CD4-positive, alpha-beta T cell treated with Interleukin-10 for 1 hour (primary cell): ENCODE measurements at places on chromosomes 12 and 14.

GRCh38 chr12:22477894-22478287, 66.5 kb downstream of the C2CD5 start:
- no peak for DNase-seq

DNA sequence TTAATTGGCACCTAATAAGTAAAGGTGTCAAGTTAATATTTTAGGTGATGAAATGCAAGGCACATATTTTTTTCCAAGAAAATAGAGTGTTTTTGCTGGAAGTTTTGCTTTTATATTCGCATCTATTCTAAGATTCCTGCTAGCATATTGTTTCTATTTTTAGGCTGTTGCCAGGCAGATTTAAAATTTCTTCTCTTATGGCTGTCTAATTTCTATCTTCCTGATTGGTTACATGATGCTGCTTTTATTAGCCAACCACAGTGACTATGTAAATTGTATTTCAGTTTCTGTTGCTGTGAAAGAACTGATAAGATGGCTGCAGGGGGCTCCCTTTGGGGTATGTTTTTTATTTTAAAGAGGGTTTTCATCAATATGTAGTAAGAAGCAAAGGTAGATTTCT, 42.7 kb downstream of the ATF7IP start:
- DNase-seq, result peak; percentile 60

DNA sequence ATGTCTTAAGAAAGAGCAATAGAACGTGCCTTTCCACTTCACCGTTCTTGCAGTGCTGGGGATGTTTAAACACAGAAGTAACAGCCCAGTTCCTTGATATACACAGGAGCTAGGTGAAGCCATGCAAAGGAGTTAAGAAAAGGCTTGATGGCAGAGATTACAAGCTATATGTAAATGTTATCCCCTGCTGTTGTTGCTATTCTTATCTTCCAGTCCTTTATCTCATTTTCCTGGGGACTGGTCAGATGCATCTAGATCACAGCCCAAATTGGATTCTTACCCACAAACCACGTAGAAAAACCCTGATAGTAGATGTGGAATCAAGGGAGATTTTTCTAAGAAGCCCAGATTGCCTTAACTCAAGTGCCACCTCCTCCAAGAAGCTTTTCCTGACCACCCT, 5.5 kb downstream of the ASCL1 start:
- no peak for DNase-seq

DNA sequence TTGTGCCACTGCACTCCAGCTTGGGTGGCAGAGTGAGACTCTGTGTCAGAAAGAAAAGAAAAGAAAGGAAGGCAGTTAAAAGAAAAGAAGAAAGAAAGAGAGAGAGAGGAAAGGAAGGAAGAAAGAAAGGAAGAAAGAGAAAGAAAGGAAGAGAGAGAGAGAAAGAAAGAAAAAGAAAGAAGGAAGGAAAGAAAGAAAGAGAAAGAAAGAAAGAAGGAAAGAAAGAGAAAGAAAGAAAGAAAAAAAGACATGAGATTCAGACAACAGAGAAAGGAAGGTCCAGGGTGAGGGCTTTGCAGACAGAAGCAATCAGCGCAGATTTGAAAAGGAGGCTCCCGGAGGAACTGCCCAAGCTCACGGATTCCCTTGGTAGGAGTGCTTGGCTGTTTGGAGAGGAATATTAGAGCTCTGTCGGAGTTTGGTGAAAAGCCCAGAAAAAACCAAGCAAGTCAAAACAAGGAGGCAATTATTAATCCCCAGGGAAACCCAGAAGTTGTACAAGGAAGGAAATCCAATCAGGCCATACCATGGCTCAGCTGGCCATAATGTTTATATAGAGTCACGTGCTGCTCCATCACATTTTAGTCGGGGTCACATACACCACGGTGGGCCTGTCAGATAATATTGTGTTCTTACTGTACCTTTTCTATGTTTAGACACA, 11.6 kb upstream of the CCDC85C start:
- no peak for DNase-seq

GRCh38 chr12:132108211-132108832, 35.8 kb downstream of the DDX51 start:
- no peak for DNase-seq

GRCh38 chr12:27333403-27334009, 870 bp downstream of the BMAL2 start:
- peak; percentile 29 for DNase-seq

- DNase-seq, result no peak
Measured at GRCh38 chr12:114671066-114671442, 12.9 kb downstream of the TBX3 start.

DNA sequence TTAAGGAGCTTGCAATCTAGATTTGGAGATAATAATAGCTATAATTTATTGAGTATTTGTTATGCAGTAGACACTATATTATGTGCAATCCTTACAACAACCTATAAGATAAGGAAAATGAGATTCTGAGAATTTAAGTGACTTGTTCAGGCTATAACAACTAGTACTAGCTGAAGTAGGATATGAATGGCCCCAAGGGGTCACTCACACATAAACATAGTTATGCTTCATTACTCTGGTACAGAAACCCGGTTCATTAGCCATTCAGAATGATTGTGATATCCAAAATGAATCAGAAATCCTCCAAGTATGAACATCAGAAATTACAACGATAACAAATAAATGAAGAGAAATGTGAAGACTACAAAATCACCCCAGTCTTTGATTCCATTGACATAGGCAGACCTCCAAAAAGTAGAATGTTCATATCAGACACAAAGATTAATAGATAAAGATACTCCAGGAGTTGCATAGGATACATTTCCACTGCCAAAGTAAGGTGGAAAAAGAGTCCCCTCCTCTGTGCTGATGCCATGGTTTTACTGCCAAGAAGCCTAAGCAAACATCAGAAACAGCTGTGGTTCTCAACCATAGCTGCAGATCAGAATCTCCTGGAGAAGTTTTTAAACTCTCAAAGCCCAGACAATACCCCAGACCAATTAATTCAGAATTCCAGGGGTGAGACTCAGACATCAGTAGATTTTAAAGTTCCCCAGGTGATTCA, 8.6 kb upstream of the NID2 start:
- no peak for DNase-seq

DNA sequence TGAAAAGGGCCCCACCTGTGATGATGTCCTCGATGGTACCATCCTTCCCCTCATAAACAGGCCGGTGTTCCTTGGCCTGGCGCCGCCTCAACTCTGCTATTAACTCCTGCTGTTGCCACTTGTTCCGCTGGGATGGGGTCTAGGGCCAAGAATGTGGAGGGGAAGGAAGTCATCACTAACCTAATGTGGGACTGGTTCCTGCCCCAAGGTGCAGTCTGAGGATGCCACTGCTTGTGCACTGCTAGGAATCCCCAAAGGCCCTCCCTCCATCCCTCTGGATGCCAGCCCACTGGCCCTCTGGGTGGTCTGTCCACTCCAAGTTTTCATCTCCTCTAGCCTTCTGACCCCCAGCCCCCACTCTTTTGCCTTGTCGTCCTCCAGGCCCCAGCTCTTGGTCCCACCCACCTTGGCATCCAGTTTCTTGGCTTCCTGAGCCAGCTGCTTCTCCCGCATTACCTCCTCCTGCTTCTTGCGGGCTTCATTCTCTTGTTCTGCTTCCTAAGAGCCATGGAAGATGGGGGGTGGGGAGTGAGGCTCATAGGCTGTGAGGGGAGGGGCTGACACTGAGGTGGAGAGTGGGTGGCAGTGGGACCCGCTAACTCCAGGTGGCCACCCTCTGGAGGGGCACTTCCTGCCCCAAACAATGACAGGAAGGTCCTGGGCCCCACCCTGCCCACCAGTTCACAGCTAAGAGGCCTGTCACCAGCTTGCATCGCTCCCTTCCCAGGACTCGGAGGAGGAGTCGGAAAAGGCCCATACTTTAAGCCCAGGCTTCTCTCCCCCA, 23.7 kb downstream of the PRPF40B start:
- no peak for DNase-seq

DNA sequence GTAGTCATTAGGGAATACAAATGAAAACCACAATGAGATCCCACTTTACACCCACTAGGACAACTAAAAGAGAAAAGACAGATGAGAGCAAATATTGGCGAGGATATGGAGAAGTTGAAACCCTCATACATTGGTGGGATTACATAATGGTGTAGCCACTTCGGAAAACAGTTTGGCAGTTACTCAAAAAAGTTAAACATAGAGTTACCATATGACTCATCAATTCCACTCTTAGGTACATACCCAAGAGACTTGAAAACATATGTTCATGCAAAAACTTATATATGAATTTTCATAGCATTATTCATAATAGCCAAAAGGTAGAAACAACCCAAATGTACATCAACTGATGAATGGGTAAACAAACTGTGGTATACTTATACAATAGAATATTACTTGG, 27.1 kb downstream of the ALDH1L2 start:
- no peak for DNase-seq

GRCh38 chr14:104342435-104343293, 204.3 kb downstream of the KIF26A start:
- DNase-seq, result no peak

DNA sequence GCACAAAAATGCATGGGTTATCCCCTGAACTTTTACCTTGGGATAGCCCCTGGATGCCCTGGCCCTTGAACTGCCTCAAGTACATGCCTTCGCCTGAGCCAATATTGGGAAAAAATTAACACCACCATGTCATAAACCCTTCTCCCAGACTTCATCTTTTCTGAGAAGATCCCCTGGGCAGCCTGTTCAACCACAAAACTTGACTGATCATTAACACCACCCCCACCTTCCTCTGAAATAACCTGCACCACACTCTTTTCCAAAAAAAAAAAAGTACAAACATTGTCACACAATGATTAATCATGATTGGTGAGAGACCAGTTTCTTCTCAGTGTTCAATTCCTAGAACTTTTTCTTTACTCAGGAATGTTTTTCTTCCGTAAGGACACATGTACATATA, 217.9 kb downstream of the PAX9 start:
- DNase-seq, result no peak

DNA sequence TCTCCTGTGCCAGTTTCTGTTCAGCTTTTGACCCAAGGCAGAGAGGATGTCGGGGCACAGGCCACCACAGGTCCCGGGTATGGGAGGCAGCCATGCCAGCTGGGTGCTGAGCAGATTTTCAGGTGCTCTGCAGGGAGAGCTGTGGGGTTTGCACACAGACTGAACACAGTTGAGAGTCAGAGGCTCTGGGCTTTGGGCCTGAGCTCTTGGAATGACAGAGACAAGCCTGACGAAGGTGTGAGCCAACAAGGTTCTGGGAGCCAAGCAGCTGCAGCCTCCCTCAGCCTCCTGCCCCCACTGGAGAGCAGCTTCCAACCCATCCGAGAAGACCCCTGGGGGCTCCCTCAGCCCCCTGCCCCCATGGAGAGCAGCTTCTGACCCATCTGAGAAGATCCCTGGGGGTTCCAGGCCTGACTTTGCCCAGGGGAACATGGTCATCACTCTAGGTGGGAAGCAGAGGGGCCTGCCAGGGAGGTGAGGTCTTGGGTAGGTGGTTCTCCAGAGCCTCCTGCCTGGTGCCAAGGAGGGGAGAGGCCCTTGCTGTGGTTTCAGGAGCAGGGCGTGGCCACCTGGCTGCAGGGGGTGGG, 13.8 kb downstream of the FBRSL1 start:
- DNase-seq, result no peak

GRCh38 chr14:99562856-99563748, 40.9 kb downstream of the CCDC85C start:
- DNase-seq, result no peak

GRCh38 chr14:23245282-23245681, 7.5 kb downstream of the RNF212B start:
- DNase-seq, result no peak

DNA sequence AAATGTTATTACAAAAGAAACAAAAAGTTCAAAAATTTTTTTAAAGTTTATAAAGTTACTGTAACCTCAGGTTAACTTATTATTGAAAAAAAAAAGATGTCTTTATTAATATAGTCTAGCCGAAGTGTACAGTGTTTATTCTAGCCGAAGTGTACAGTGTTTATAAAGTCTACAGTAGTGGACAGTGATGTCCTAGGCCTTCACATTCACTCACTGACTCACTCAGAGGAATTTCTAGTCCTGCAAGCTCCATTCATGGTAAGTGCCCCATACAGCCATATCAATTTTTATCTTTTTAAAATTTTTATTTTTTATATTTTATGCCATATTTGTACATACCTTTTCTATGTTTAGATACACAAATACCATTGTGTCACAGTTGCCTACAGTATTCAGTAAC, 10.4 kb downstream of the ATG2B start:
- no peak for DNase-seq

DNA sequence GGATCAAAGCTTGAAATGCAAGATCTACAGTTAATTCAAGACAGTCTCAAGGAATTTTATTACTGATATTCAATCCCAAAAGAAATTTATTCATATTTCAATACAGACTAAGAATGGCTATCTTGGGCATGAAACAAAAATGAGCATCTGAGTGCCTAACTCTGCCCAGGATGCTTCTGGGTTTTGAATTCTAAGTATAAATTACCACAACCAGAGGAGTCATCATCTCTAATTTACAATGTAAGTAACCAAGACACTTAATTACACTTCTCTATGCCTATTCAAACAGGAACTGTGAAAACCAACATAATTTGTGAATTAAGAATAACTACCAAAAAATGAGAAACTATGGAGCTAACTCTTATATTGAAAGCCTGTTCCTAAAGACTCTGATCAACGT, 14.1 kb downstream of the OSBPL8 start:
- DNase-seq, result no peak

GRCh38 chr14:52235434-52235833, 32.1 kb upstream of the PTGDR start:
- no peak for DNase-seq

- DNase-seq, result no peak
Measured at GRCh38 chr12:128266541-128267130, 334 bp upstream of the TMEM132C start.

DNA sequence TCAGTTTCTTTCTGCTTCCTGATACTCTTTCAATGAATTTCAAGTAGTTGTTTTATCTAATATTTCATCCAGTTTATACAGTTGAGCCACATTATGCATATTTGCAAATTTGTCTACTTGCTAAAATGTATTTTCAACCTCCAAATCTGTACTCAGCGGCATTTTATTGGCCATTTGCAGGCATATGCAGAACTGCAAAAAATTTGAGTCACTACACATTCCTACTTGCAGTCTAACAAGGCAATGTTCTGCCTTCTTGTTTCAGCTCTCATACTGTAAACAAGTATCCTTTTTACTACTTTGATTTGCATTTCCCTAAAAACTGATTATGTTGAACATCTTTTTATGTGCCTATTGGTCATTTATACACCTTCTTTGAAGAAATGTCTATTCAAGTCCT, 55.0 kb downstream of the POLR3B start:
- DNase-seq, result no peak

DNA sequence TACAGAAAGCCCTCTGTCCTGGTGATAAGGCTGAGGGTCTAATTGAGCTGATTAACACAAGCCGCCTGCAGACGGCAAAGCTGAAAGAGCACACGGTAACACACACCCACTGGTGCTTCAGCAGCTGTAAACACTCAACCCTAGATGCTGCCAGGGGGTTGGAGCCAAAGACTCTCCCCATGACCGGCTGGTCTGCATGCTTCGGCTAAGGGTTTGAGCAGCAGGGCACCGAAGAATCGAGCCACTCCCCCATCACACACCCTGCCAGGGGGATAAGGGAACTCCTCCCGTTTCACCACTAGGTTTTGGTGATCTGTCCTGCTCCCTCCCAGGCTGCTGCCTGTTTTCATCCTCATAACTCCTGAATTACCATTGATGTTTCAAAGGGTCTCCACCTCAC, 141.0 kb upstream of the OVCH1 start:
- no peak for DNase-seq

- peak; percentile 8 for DNase-seq
Measured at GRCh38 chr12:52390739-52391617, 5.5 kb upstream of the KRT84 start.
